NCI-H2107 (cell line): ENCODE measurements at places on chromosomes 3 and 15.

- DNase-seq, result no peak
These were observed 257.8 kb downstream of the CD47 start for GRCh38 chr3:107833043-107833442.

DNA sequence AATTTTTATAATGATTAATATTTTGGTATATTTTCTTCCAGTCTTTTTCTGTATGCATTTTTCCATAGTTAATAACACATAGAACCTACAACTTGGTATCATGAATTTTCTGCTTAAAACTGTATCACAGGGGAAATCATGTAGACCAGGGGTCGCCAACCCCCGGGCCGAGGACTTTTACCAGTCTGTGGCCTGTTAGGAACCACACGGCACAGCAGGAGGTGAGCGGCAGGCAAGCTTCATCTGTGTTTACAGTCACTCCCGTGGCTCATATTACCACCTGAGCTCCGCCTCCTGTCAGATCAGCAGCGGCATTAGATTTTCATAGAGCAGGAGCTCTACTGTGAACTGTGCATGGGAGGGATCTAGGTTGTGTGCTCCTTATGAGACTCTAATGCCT is 54.7 kb downstream of the RPL22L1 start:
- DNase-seq, result peak; percentile 90

DNA sequence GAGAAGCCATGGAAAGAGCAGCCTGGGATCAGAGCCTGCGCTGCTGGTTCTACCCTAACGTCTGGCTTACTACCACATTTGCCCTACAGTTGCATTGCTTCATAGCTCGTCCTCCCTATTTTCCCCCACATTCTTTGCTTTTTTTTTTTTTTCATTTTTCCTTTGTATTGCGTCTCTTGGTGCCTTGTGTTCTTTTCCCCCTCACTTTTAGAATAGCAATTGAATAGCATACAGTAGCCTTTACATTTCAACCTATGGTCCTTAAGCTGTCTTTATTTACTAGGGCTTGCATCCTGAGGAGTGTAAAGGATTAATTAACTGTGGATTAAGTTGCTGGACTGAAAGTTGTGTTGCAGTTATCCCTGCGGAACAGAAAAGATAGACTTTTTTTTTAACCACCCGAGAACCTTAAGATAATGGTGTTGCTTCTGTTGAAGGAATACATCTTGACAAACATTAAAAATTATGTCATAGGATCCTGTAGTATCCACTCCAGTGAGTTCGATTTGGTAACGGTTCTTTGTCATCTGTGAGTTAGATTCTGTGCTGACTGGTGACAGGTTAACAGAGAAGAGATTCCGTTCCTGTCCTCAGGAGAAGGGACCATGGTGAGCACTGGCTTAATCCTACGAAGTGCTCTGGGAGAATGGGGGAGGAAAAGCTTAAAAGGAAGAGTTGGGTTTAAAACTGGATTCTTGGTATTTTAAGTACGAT is 417.4 kb upstream of the NAALADL2 start:
- no peak for DNase-seq

DNA sequence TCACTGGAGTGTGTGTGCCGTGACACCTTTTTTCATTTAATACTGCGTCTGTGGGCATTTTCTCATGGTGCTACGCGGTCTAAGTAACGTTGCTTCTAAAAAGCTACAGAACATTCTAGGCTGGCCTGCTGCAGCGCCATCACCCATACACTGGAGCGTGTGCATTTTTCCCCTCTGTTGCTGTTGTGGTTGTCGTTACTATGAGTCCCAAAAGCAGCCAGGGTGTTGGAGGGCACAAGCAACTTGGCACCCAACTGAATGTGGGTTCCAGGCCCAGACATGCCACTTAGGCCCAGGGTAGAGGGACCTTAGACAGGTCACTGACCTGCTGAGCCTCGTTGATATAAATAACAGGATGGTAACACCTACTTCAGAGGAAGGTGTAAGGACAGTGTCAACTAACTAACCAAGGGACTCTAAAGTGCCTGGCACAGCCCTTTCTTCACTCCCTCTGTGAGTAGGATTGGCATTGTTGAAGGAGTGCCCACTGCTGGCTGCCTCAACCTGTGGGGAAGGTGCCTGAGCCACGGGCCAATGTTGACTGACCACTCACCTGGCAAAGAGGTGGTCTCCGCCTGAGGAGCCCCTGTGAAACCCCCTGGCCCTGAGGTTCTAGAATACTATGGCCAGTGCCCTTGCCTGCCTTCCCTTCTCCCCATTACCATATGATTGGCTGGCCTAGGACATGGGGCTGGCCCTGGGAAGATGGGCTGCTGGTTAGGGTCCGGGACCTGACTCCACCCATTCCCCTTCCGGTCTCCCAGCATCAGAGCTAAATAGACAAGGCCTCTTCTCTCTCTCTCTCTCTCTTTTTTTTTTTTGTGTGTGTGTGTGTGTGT is 3.5 kb downstream of the CSK start:
- DNase-seq, result no peak

- no peak for DNase-seq
These were observed 60.5 kb downstream of the RAB7A start for GRCh38 chr3:128786434-128787020.

DNA sequence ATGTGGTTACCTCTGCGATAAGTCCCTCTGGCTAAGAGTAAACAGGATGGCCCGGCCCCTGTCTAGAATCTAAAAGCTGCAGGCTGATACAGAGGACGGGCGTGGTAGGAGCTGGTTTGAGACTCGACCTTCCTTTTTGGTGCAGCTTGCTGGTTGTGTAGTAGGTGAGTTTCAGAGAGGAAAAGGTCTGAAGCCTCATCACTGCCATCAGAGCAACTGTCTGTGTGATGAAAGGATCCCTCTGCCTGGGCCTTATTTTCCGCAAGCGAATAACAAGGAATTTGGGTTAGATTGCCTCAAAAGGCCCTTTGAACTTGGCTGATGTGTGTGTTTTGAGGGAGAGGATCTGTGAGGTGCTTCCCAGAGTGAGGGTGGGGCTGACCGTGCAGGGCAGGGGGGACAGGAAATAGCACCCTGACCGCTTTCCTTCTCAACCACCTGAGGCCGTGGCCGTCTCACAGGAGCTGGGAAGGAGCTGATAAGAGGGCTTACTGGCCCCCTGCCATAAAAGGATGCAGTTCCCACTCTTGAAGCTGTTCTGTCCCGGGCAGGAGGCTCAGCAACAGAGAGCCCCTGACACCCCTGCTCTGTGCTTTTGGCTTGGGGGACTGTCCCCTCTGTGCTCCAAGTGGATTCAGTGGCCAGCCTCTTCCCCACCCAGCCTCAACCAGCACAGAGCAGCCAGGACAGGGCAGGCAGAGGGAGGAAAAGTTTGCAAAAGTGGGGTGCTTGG is 45.6 kb upstream of the TFRC start:
- no peak for DNase-seq

- DNase-seq, result no peak
These were observed 436.5 kb upstream of the TBL1XR1 start for GRCh38 chr3:177633671-177634207.

DNA sequence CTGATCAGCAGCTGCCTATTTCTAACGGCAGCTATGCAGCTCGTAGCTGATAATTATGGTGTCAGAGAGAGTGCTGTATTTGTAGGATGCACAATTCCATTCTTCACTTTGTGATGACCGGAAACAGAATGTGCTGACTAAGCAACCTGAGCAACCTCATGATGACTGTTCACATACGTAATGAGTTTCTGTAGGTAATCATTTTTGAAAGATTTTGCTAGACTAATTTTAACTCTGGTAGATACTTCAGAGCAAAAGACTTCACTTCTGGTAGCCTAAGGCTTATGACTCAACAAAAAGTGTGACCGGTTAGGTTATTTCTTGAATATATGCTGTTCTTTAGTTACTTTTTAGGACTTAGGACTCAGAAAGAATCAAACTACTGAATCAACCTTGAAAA is 567.7 kb downstream of the NAALADL2 start:
- DNase-seq, result no peak

GRCh38 chr3:26081166-26081565 is 291.3 kb downstream of the OXSM start:
- DNase-seq, result no peak

GRCh38 chr3:72407766-72408165 is 440.5 kb downstream of the SHQ1 start:
- no peak for DNase-seq
